Activated T-helper 2 cell treated with anti-CD3 and anti-CD28 coated beads, Interferon-gamma antibody, Interleukin-2, Interleukin-4, amounts not matched to agents 10 μg/mL and 5 μg/mL and 100 μg/mL, durations not matched to agents 14 hours and 24 hours and 36 hours (primary cell): ENCODE measurements at places on chromosomes 7 and 10. TPM values are rescaled to one million over a fixed set of nuclear protein-coding genes. Genes with fewer than 3 reads are reported as not detected.

DNA sequence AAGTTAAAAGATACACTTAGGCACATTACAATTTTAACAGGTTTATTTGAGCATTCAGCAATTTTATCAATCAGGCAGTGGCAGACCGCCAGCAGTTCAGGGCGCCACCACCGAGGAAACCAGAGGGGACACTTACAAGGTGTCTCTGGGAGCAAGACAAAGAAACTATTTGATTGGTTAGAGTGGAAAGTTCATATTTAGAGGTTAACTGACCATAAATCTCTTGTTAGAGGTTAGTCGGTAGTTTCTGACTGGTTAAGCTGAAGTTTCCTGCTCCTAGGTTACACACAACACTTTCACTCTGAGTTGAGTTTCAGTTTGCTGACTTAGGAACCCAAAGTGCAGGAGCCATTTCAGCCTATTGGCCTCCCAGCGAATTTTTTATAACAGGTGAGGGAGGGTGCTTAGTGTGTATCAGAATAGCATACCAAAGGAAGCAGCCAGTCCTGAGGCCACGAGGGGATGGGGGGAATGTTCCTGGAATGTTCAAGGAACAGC lies 10.8 kb upstream of the PVRIG start:
- no peaks in the 10 kb centered on the region for H3K27me3 ChIP-seq
- H3K27ac ChIP-seq, result peak overlapping the region; percentile 79
- H3K36me3 ChIP-seq, result peaks cover 24% of the 10 kb centered on the region

- H3K27me3 ChIP-seq, result peaks cover 24% of the 10 kb centered on the region
- H3K4me1 ChIP-seq, result peaks cover 31% of the 10 kb centered on the region
- H3K4me3 ChIP-seq, result no peak overlapping the region
Measured at GRCh38 chr7:132511387-132511786, 64.9 kb downstream of the PLXNA4 start.

DNA sequence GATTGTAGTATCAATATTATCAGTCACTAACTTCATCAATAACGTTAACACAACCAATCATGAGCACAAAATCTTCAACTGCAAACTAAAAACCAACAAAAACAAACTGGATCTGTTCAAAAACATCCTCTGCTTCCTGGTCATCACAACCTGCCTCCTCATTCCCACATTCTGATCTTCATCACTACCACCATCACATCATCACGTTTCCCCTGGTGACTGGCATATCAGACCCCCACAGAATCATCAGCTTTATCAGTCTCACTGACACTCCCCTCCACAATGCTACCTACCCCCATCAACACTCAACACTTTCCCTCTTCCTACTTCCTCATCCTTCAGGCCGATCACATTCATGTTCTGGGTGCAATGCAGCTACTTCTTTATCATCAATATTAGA lies 11.4 kb downstream of the XPNPEP1 start:
- no peaks in the 10 kb centered on the region for H3K27me3 ChIP-seq
- peaks cover 62% of the 10 kb centered on the region for H3K4me1 ChIP-seq
- H3K27ac ChIP-seq, result peak overlapping the region; percentile 10
- DNase-seq, result no peak

- H3K4me3 ChIP-seq, result peak overlapping the region; percentile 83
- no peaks in the 10 kb centered on the region for H3K27me3 ChIP-seq
- H3K4me1 ChIP-seq, result peaks cover 54% of the 10 kb centered on the region
Measured at GRCh38 chr7:106111655-106112117, 426 bp downstream of the SYPL1 start.

- peak overlapping the region; percentile 30 for H3K4me3 ChIP-seq
- H3K27me3 ChIP-seq, result no peaks in the 10 kb centered on the region
- peak; percentile 41 for DNase-seq
- peaks cover 4% of the 10 kb centered on the region for H3K36me3 ChIP-seq
- peak overlapping the region; percentile 84 for H3K27ac ChIP-seq
Measured at GRCh38 chr10:43417950-43418768, 9.2 kb upstream of the HNRNPF start.

DNA sequence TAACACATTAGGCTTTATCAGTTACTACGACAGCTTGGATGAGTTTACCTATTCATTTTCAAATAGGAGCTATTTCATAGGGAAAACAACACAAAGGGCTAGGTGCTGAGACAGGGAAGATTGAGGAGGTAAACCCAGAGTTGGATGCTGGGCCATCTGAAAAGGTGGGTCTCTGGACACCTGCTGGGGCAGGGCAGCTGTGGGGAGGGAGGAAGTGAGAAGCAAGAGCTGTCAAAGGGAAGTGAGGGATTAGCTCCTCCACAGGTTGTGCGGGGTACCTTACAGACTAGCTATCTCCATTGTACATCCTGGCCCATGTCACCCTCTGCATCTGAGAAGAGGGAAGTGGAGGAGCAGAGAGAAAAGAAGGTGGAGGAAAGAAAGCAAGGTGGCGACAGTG lies 48.9 kb downstream of the BLNK start:
- H3K4me1 ChIP-seq, result no peaks in the 10 kb centered on the region
- DNase-seq, result no peak
- H3K4me3 ChIP-seq, result no peak overlapping the region
- H3K27ac ChIP-seq, result no peak overlapping the region

DNA sequence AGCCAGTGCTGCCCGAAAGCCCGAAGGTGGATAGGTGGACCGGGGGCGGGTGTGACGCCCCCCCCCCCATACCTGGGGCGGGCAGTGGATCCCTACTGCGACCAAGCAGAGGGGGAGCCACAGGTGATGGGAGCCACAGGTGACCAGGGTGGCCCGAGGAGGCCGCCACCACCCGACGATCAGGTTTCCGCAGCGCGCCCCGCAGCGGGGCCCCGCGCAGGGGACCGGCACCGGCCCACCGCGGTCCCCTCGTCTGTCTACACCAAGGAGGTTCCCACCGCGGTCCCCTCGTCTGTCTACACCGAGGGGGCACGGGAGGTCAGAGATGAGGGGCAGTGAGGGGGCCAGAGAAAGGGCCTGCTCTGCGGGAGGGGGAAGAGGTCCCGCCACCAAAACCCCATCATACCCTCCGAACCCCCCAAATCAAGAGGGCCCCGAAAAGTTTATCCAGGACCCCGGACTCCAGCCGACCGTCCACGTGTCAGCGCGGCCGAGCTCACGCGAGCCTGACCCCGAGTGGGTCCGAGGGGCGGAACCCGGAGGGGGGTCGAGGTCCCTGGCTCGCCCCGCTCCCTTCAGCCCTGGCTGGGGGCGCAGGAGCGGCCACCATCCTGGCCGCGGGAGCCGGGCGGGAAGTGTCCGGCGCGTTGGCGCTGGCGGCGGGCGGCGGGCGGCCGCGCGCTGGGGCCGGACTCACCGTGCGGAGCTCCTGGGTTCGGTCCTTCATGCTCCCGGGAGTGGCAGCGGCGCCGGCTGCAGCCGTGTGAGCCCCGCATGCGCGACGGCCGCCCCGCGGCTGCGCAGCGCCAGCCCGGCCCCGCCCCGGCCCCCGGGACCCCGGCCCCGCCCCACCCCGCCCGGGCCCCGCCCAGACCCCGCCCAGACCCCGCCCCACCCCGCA lies at the start of gene STX1A:
Gene STX1A (minus strand): TSS at position 765 of the 901 bp plus-strand sequence. CDS start 38 bp downstream, at position 727.
- peak within 1 kb of the TSS; percentile 62 for H3K27ac ChIP-seq
- H3K4me3 ChIP-seq, result peak within 1 kb of the TSS; percentile 89
- H3K4me1 ChIP-seq, result peaks cover 31% of the 10 kb centered on the region
- H3K27me3 ChIP-seq, result peaks cover 9% of the 10 kb centered on the region
- peak; percentile 71 for DNase-seq

DNA sequence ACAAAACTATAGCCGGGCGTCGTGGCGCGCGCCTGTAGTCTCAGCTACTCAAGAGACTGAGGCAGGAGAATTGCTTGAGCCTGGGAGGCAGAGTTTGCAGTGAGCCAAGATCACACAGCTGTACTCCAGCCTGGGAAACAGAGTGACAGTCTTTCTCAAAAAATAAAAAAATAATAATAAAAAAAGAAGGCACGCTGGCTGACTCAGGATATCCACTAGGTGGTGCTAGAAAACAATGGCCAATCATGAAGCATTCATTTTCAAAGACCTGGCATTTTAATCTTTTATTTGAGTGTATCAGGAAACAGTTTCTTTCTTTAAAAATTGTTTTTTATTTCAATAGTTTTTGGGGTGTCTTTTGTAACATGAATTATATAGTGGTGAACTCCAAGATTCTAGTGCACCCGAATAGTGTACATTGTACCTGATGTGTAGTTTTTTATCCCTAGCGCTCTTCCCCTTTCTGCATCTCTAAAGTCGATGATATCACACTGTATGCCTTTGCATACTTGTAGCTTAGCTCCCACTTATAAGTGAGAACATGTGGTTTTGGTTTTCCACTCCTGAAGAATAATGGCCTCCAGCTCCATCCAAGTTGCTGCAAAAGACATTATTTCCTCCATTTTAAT lies 88.6 kb downstream of the LYZL1 start:
- no peak overlapping the region for H3K4me3 ChIP-seq
- peaks cover 4% of the 10 kb centered on the region for H3K4me1 ChIP-seq
- no peak overlapping the region for H3K27ac ChIP-seq
- DNase-seq, result no peak
- peaks cover 10% of the 10 kb centered on the region for H3K27me3 ChIP-seq
- no peaks in the 10 kb centered on the region for H3K36me3 ChIP-seq

GRCh38 chr7:70271617-70272081 lies 673.4 kb downstream of the AUTS2 start:
- H3K27me3 ChIP-seq, result no peaks in the 10 kb centered on the region
- H3K4me1 ChIP-seq, result no peaks in the 10 kb centered on the region
- H3K4me3 ChIP-seq, result no peak overlapping the region
- no peaks in the 10 kb centered on the region for H3K36me3 ChIP-seq
- DNase-seq, result no peak

GRCh38 chr10:92091965-92092364 lies 168.4 kb downstream of the BTAF1 start:
- H3K4me3 ChIP-seq, result no peak overlapping the region
- H3K27ac ChIP-seq, result no peak overlapping the region
- no peak for DNase-seq
- H3K4me1 ChIP-seq, result peaks cover 5% of the 10 kb centered on the region

GRCh38 chr10:104253606-104254410 lies 884 bp upstream of the GSTO1 start:
- peak overlapping the region; percentile 91 for H3K27ac ChIP-seq
- H3K4me3 ChIP-seq, result peak overlapping the region; percentile 99
- H3K27me3 ChIP-seq, result peaks cover 7% of the 10 kb centered on the region

- H3K36me3 ChIP-seq, result no peaks in the 10 kb centered on the region
- peaks cover 9% of the 10 kb centered on the region for H3K27me3 ChIP-seq
- H3K4me1 ChIP-seq, result no peaks in the 10 kb centered on the region
- no peak overlapping the region for H3K4me3 ChIP-seq
Measured at GRCh38 chr10:22742678-22743077, 28.3 kb upstream of the PIP4K2A start.

GRCh38 chr7:81183326-81183725 lies 264.5 kb upstream of the SEMA3C start:
- H3K27ac ChIP-seq, result no peak overlapping the region
- no peaks in the 10 kb centered on the region for H3K36me3 ChIP-seq
- H3K27me3 ChIP-seq, result no peaks in the 10 kb centered on the region
- H3K4me3 ChIP-seq, result no peak overlapping the region
- no peak for DNase-seq

DNA sequence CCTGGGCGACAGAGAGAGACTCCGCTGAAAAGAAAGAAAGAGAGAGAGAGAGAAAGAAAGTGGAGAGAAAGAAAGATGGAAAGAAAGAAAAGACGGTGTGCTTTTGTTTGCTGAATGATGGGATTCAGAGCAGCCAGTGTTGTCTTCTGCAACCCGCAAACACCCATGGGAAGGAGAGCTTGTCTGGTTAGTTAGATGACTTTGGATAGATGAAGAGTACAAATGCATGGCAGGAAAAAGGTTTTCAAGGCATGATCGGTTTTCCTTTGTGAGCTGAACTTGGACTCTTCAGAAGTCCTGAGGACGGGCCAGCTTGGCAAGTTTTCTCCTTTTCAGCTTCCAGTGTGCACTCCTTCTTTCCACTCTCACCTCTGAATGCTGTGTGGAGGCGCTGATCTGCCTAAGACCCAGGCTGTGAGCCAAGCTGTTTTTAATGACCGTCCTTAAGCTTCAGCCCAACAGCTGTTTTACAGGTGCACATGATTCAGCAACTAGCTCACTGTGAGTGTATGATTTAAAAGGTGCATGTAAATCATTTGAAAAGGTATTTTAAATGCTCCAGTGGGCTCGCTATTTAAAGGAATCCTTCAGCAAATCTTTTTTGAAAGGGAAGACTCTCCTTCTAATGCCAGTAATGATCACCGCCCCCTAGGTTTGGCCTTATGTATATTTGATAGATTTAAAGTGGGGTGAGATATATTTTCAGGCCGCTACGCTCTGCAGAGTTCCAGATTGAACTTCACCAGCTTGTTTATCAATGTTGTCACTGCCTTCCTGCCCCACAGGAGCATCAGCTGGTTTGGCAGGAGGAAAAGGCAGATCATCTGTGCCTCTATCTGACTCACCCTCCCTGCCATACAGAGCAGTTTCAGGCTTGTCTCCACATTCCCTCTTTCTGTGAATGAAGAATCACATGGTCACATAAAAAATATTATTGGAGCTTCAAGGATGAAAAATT lies 115.0 kb downstream of the PLXDC2 start:
- no peak for DNase-seq
- H3K27ac ChIP-seq, result no peak overlapping the region
- no peaks in the 10 kb centered on the region for H3K4me1 ChIP-seq
- no peaks in the 10 kb centered on the region for H3K27me3 ChIP-seq
- no peaks in the 10 kb centered on the region for H3K36me3 ChIP-seq

- no peaks in the 10 kb centered on the region for H3K27me3 ChIP-seq
- no peak overlapping the region for H3K4me3 ChIP-seq
- H3K36me3 ChIP-seq, result peaks cover 72% of the 10 kb centered on the region
- H3K27ac ChIP-seq, result peak overlapping the region; percentile 22
- H3K4me1 ChIP-seq, result peaks cover 33% of the 10 kb centered on the region
Measured at GRCh38 chr10:22573820-22574569, 140.4 kb downstream of the PIP4K2A start.

DNA sequence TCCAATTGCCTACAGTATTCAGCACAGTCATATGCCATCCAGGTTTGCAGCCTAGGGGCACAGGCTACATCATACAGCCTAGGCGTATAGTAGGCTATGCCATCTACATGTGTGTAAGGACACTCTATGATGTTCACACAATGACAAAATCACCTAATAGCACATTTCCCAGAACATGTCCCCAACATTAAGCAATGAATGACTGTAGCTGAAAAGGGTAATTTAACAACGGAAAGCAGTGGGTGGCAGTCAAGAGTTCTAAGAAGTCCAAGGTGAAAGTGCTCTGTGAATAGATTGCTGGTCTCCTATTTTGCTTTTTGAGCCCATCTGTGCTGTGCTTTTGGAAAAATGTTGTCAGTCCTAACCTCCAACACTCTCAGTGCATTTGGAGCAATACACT lies 162.6 kb downstream of the KLF6 start:
- H3K27ac ChIP-seq, result peak overlapping the region; percentile 75
- peaks cover 18% of the 10 kb centered on the region for H3K27me3 ChIP-seq
- peaks cover 4% of the 10 kb centered on the region for H3K36me3 ChIP-seq

GRCh38 chr7:34137176-34137575 lies 231.8 kb downstream of the BMPER start:
- no peak for DNase-seq
- H3K27me3 ChIP-seq, result no peaks in the 10 kb centered on the region
- H3K36me3 ChIP-seq, result no peaks in the 10 kb centered on the region
- H3K4me3 ChIP-seq, result no peak overlapping the region
- H3K4me1 ChIP-seq, result no peaks in the 10 kb centered on the region

ACSM6 gene
- not detected in 2 replicates for total RNA-seq

MEST gene
- 3.1 and 3.6 TPM in 2 replicates for total RNA-seq

ATG9B gene
- 5.0 and 6.4 TPM in 2 replicates for total RNA-seq

MYOZ1 gene
- total RNA-seq, result not detected in 2 replicates

GLI3 gene
- not detected in 2 replicates for total RNA-seq

EGFR gene
- total RNA-seq, result not detected in 2 replicates

SOSTDC1 gene
- not detected in 2 replicates for total RNA-seq

SLC16A12 gene
- not detected in 2 replicates for total RNA-seq

TAS2R39 gene
- not detected in 2 replicates for total RNA-seq

SPDYE9 gene
- total RNA-seq, result not detected in 2 replicates

SLIT1 gene
- total RNA-seq, result 0.21 and 0.32 TPM in 2 replicates

PDZD7 gene
- 0.53 and 0.64 TPM in 2 replicates for total RNA-seq

POU6F2 gene
- 0.27 and 0.28 TPM in 2 replicates for total RNA-seq
